ENCODE measurements at places on chromosomes 4 and X.

DNA sequence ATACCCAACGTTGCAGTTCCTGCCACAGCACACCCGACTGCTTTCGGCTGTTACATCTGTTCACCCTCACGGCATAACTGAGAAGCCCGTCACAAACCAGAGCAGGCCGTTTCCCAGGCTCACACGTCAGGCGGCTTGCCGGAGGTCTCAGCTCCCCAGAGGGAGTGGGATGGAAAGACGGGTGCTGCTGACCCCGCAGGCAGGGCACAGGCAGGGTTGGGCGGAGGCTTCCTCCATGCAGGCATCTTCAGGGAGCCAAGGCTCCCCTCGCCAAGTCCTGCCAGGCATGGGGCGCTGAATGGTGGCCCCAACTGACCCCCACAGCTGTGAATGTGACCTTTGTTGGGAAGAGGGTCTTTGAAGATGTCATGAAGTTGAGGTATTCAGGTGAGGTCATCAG lies 57.5 kb downstream of the ACOX3 start:
- DNase-seq = no peak

DNA sequence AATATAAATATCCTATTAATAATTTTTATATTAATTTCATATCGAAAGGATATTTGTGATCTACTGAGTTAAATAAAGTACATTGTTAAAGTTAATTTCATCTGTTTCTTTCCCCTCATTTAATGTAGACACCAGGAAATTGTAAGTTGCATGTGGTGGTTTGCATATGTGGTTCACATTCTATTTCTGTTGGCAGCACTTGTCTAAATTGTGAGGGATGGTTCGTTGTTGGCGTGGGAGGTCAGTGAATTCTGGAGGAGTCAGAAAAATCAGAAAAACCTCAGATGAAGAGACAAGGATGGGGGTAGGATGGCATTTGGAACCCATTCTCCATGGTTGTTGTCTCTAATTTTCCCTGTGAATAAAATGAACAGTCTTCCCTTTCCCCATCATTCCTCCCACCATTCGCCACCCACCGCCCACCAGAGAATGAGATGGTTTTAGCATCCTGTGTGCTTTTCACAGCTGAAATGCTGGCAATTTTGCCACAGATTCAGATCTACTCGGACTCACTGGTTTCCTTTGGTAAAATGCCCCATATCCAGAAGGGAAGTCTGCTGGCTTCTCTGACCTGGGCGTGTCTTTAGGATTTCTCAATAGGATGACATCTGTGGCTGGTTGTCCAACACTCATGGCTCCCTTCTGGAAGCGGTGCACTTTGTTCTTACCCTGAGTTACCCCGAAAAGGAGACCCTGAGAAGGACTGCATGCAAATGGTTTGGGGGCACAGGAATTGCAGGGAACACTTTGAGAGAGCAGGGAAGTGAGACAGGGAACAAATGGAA lies 52.3 kb downstream of the LGI2 start:
- DNase-seq = no peak

GRCh38 chr4:138832563-138832962 lies 183.0 kb upstream of the NOCT start:
- DNase-seq = no peak

GRCh38 chrX:154739952-154740465 lies 10.9 kb downstream of the GAB3 start:
- DNase-seq = no peak

- no peak for DNase-seq
These were observed 15.4 kb downstream of the ANXA3 start for GRCh38 chr4:78566834-78567499.

GRCh38 chrX:65695849-65696449 lies 28.5 kb downstream of the MSN start:
- no peak for DNase-seq

- DNase-seq = no peak
These were observed 105.1 kb upstream of the RBPJ start for GRCh38 chr4:26215725-26216124.

GRCh38 chrX:113260474-113260873 lies 419.8 kb upstream of the AMOT start:
- DNase-seq = no peak

GRCh38 chr4:69360271-69360670 lies 80.0 kb downstream of the UGT2B28 start:
- DNase-seq = no peak

DNA sequence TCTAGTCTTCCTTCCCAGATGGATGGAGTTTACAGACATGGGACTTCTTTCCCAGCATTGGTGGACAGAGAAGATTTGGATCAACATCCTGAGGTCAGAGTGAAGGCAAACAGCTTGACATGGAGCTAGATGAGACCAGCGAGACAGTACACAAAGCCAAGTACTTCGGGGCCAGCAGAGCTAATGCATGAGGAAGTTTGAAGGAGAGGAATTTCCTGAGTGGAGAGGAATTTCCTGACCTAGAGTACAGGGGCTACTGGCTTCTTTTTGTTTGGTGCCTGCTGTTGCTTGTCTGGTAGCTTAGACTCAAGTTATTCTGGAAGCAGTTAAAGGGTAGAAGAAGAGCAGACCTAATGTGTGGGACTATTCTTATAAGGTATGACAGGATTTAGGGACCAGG lies 69.1 kb upstream of the EOLA2 start:
- no peak for DNase-seq

GRCh38 chr4:159297091-159297490 lies 194.2 kb downstream of the RAPGEF2 start:
- no peak for DNase-seq

GRCh38 chr4:168631241-168632162 lies 134.7 kb downstream of the PALLD start:
- DNase-seq = no peak

DNA sequence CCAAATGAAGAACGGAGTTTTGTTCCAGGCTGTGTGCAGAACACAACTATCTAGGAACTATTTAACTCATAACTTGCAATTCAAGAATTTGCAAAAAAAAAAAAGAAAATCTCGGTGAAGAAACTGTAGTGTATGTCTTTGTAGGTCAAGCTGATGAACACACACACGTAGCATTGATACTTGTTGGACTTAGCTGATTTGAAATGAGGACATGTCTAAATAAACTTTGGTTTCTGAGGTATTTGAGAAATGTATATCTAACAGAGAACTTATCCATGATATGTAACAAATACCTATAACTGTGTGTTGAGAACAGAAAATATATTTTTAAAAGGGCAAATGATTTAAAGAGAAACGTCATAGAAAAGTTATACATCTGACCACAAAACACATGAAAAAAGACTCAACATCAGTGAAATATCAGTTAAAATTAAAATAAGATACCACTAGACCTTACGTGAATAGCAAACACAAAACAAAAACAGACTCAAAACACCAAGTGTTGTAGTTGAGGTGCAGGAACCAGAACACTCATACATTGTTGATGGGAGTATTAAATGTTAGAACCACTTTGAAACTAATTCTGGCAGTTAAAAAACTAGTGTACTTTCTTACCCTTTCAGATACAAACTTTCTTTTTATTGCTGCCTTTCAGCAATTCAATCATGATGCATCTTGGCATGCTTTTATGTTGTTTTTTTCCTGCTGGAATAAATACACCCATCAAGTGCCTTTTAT lies 1535.8 kb upstream of the PCDH10 start:
- DNase-seq = no peak

GRCh38 chr4:8702516-8703400 lies 110.2 kb downstream of the CPZ start:
- no peak for DNase-seq

DNA sequence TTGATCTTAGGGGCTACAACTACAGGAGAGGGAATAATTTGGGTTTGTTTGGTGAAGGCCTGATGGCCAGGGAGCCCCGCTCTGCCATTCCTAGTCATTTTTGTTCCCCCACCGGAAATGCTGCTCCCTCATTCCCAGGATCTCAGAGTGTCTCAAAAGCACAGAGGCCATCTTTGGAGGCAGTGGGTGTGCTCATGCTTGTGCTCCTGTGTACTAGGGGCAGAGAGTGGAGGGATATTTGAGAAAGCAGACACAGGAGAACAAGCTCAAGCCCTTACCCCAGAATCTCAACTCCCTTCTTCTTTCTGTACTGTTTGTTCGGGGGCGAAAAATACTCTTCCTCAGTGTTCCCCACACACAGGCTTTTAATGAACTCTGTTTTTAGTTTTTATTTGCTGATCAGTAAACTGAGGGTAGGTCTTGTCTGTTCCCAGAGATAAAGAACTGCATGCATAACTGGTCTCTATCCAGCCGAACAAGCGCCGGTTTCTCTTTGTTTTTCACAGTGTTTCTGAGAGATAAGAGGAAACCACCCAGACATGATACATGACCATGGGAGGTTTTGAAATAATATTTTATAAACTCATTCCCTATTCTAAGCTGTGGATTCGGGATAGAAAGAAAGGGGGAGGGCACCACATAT lies 32.9 kb upstream of the XK start:
- DNase-seq = no peak

- DNase-seq = peak; percentile 81
These were observed 25.4 kb downstream of the SEC31A start for GRCh38 chr4:82865592-82865991.

GRCh38 chr4:156242390-156242789 lies 288.7 kb upstream of the CTSO start:
- DNase-seq = no peak

DNA sequence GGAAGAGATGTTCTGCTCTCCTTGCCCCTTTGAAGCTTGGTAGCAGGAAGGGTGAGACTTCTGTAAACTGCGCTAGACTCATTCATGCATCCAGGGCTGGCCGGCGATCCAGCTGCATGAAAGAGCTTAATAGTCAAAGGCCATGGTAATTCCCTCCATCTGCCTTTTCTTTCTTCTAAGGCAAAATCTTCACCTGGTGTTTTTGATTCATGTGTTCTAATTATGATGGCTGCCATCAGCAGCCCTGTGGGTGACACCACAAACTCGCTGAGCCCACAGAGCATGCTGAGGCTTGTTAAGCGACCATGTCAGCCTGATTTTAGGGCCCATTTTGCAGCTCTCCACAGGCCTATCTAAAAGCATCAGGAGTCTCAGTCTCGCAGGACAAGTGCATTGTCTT lies 450.1 kb upstream of the TENM3 start:
- DNase-seq = no peak

DNA sequence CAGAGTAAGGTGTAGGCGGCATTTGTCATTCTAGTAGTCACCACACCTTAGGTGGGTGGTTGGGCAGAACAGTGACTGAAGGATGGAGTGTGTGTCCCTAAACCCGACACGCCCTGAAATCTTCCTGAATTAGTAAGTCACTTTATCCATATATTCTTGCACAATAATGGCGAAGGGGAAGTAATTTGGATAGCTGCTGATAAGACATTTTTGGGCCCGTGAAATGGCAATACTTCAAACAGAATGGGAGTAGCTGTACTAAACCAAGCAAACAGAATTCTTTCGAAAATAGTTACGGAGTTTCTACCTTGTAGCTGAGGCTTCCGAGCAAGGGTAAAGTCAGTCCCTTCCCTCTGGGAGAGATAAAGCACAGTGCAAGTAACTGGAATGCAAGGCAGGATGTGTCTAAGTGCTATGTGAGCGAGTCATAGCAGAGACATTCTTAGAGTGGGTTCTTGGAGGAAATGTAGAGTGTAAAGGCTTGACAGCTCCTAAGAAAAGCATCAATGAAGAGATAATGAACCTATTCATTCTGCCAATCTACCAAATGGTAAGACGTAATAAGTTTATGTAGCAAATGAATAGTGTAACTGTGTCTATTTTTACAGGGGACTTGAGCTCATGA lies 72.8 kb downstream of the CLCN5 start:
- no peak for DNase-seq

Data from T-helper 1 cell (primary cell).